ENCODE measurements at places on chromosomes 12 and 14.
A peak's percentile ranks its signal among the peaks of the same experiment; 100 is the strongest.

DNA sequence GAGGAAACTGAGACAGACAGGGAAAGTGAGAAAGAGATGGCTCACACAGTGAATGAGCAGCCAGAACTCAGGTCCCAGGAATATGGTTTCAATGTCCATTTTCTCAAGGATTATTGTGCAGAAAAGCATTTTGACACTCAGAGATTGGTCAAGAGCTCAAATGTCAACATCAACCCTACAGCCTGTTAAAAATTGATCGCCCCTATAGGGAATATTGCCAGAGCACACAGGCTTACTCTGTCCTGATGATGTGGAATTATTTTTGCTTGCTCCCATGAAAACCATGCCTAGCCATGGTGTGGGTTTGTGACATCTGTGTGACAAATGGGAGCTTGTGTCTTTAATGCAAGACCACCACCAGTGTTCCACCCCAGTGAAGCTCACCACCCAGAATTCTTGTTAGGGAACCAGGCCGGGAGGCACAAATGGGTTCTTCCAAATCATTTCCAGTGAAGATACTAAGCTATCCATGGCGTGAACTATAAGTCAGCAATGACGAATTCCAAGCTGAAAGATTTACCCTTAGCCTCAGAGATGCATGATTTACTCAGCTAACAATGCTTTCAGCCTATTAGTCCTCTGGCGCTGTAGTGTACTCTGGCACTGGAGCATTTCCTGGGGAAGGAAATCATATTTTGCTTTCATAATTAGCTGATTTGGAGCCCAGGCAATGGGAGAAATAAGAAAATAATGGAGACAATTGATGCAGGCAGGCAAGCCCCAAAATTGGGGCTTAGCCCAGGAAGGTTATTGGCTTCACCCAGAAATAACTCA lies 1188.2 kb upstream of the TMEM132C start:
- DNase-seq: no peak

DNA sequence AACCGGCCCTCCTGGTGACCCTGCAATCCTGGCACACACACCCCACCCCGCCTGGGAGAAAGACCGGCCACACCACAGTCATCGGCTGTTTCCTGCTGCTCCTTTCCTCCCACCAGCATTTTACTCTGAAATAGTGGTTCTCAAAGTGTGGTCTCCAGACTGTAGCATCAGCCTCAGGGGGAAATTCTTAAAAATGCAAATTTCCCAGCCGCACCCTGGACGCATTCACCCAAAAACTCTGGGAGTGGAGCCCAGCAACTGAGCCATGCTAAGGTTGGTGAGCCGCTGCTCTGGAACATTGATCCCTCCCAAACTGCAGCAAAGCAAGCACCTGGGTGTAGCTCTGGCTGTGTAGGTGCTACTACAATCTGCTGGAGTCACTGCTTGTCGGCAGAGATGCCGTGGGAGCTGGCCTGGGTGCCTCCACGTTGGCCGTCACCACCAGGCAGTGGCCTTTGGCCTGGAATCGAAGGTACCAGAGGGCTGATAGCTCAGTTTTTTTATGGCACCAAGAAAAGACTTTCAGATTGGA lies 38.4 kb upstream of the BCL2L14 start:
- no peak for DNase-seq

DNA sequence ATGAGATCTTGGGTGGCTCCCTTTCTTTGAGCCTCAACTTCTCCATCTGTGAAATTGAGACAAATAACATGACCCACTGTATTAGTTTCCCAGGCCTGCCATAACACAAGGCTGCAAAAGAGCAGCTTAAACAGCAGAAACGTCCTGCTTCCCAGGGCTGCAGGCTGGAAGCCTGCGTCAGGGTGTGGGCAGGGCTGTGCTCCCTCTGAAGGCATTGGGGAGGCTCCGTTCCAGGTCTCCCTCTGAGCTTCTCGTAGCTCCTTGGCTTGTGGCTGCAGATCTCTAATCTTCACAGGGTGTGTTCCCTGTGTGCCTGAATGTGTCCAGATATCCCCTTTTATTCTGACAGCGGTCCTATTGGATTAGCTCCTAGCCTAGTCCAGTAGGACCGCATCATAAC lies 147.1 kb downstream of the VRK1 start:
- DNase-seq: no peak

DNA sequence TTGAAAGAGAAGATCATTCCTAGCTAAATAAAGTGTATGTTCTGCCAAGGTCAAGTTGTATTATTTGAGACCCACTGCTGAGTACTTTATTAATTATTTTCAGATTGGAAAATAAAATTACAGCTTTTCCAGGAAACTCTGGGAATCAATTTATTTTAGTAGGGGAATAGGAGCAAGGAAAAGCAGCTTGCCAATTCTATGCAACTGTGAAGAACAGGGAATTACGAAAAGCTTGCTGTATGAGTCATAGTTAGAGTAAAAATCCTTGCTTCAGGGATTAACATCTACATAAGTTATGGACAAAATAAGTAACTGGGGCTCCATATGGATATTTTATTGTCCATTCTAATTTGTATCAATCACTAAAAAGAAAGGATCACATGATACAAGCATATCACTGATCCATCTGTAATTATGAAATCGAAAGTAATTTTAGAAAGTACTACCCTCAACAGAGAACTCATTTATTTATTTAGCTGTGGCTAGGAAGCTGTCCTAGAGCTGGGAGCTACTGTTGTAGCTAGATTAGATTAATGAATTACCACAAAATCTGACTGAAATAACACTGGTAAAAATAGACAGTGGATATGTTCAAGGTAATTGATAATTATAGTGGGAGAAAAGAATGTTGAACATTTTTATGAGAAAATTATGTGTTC lies 303.5 kb upstream of the NPAS3 start:
- DNase-seq: no peak

GRCh38 chr12:4107436-4107878 lies 166.1 kb upstream of the CCND2 start:
- peak; percentile 49 for DNase-seq

DNA sequence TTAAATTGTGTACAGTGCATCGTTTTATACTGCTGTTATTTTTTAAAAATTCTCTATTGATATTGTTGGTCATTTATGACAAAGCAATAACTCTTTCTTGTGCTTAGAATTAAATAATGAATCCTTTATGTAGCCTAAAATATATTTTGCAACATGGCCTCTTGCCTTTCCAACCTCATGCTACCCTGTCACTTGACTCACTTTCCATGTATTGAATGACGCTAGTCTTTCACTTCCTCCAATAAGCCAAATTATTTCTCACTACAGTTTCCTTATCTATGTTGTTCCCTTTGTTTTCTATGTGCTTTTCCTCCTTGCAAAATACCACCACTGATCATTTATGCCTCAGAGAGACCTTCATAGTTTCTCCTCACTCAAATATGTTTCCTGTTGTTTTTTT lies 16.3 kb upstream of the EPYC start:
- DNase-seq: no peak
